ENCODE measurements at places on chromosomes 2 and 18.

DNA sequence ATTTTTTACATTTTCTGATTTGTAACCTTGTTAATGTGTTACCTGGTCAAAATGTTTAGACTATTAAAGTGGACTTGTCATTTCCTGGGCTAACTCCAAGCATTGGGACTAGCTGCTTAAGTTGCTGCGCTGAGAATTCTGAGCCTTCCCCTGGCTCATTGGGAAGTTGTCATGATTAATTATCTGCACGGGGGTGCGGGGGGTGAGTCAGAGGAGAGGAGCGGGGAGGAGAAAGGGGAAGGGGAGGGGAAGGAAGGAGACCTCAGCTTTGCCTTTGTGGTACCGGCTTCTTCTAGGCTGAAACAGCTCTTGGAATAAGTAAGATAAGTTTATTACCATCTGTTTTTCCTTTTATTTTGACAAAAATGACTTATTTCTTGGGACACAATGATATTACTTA lies 52.9 kb upstream of the APCDD1 start:
- DNase-seq = no peak

- DNase-seq = no peak
Observed at GRCh38 chr18:67766930-67767329, 250.4 kb upstream of the DSEL start.

- DNase-seq = no peak
Observed at GRCh38 chr2:45588158-45588829, 22.8 kb downstream of the SRBD1 start.

DNA sequence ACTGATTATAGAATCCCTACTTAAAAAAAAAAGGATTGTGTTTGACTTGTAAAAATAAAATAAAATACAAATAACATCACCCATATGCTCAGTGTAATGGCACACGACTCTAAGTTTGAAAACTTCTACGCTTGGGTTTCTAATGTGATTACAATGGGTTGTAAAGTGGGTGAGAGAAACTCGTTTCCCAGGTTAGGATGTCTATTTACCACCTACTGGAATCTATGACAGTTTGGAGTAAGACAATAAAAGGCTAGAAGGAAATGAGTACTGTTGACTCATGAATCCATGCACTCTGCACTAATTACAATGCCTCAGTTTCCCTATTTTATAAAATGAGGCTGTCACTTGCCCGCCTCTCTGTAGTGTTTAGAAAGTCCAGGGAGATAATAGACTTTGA lies 204.2 kb upstream of the FBXO11 start:
- DNase-seq = no peak

GRCh38 chr2:126949775-126950174 lies 51.1 kb downstream of the TEX51 start:
- DNase-seq = no peak

GRCh38 chr2:64192664-64193105 lies 48.5 kb upstream of the PELI1 start:
- no peak for DNase-seq

DNA sequence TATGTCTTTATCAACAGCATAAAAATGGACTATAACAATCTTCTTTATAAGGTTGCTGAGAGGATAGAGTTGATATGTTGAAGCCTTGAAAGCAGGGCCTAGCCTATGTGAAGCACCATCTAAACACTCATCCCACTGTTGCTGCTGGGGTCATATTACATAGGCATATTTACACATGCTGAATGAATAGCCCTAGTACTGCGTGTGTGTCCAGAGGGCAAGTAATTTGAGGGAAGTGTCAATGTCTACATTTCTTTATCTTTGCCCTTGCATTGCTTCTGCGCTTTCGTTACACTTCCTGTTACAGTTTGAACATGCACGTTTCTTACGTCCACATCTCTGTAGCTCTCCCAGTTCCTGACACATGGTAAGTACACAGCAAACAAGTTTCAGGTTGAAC lies 280.3 kb upstream of the ATP5MC3 start:
- DNase-seq = no peak

- DNase-seq = no peak
Observed at GRCh38 chr2:105490204-105490603, 91.4 kb upstream of the FHL2 start.

- DNase-seq = no peak
Observed at GRCh38 chr2:225353579-225354085, 45.9 kb upstream of the NYAP2 start.

GRCh38 chr2:230230087-230230486 lies 4.6 kb downstream of the SP140 start:
- DNase-seq = no peak
